ENCODE measurements at places on chromosomes 12 and 14.

- peak; percentile 12 for DNase-seq
Observed at GRCh38 chr14:56119201-56119981, 1.2 kb downstream of the PELI2 start.

DNA sequence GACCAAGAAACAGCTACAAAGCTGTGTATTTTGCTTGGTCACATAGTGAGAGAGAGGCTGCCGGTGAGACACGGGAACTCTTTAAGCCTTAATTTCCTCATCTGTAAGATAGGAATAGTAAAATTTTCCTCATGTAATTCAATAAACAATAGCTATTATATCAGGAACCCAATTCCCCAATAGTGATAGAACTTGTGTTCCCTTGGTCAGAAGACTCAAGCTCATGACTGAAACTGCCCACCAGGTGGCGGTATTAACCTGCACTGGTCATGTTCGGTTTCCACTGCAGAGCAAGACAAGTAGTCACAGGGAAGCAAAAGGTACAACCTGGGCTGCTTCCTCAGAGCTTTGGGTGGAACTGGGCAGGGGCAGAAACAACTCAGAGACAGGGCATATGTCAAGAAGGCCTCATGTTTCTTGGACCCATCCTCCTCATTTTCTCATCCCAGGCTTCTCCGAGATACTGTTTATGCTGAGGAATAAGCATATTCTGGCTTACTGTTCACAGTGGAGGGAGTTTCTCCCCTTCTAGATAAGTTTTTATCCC lies 4.2 kb upstream of the AJUBA start:
- DNase-seq = peak; percentile 85

DNA sequence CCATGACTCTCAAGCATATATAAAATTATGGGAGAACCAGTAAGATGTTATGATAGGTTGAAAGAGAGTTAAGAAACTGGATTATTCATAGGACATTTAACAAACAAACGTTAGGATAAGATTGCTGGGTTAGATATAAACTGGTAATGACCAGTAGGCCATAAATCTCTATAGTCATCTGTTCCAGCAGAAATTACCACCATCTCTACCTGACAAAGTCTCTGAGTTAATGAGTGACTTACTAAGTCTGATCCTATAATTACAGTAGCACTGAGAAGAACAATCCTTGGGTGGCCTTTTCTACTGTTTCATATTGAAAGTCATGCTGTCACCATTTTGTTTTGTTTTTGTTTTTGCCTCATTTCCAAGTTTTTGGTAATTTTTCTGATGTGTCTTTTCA lies 136.9 kb upstream of the CNOT2 start:
- DNase-seq = no peak

- no peak for DNase-seq
Observed at GRCh38 chr14:56959869-56960268, 149.6 kb upstream of the OTX2 start.

DNA sequence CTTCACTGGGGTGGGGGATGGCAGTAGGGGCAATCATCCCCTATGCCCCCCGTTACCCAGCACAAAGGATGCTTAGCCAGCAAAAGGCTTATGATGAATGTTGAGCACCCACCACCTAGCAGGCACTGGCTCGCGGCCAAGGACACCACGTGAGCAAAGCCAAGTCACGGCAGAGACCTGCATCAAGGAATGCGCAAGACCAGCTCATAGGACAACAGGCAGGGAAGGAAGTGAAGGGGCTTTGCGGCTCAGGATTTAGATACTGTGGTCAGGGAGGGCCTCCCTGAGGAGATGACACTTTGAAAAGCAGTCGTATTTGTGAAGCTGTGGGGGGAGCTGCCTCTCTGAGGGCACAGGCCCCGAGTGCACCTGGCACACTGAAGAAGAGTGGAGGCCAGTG lies 32.8 kb downstream of the SH2B3 start:
- peak; percentile 36 for DNase-seq
